Fibroblast of skin of right biceps (primary cell): ENCODE measurements at places on chromosomes 5 and 9.

- no peak for DNase-seq
Observed at GRCh38 chr5:56769875-56770604, 45.3 kb upstream of the MAP3K1 start.

- no peak for DNase-seq
Observed at GRCh38 chr9:137087409-137087925, 682 bp downstream of the MAN1B1 start.

GRCh38 chr9:72537011-72537545 is 15.7 kb downstream of the TMC1 start:
- DNase-seq: no peak

- DNase-seq: no peak
Observed at GRCh38 chr5:179485845-179486575, 64.3 kb upstream of the RUFY1 start.

DNA sequence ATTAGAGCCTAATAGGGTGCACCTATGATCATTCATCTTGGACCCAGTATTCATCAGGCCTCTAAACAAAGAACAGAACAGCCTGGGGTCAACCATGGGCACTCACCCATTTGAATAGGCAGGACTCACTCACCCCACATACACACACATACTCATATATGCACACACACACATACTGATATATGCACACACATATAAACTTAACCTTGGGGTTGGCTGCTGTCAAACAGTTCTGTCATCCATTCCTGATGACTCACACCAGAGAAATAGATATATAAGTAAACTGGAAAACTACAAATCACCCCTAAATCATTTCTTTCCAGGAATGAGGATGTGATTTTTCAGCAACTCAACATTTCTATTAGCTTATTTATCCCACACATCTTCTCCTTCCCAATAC is 51.3 kb downstream of the ARL15 start:
- peak; percentile 63 for DNase-seq

DNA sequence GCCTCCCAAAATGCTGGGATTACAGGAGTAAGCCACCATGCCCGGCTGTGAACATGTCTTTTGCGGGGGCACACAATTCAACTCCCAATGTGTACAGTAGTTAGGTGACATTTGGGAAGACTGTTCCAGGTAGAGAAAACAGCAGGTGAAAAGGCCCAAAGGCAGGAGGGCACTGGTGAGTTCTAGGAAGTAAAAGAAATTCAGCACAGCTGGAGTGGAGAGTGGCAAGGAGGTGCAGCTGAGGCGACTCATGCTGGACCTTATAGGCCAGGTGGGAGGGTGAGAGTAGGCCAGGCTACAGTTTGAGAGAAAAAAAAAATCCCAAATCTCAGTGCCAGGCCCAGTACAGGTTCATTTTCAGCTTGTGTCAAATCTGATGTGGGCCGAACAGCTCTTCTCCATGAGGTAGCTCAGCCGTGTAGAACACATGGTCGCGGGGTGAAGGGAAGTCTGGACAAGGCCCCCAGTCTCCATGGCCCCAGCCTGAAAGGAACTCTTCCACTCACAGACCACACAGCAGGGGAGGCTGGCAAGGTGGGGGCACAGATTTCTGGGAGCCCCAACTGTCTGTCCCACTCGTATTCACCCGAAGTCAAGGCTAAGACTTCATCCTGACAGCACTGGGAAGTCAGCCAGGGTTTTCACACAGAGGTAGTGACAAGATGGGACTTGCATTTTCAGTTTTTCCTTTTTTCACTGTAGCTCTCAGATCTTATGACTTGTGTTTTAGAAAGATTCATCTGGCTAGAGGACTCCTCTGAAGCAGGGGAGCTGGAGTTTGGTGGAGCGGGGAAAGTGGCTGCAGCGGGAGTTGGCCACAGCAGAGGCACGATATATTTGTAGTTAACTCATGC is 4.5 kb upstream of the HNRNPAB start:
- no peak for DNase-seq

DNA sequence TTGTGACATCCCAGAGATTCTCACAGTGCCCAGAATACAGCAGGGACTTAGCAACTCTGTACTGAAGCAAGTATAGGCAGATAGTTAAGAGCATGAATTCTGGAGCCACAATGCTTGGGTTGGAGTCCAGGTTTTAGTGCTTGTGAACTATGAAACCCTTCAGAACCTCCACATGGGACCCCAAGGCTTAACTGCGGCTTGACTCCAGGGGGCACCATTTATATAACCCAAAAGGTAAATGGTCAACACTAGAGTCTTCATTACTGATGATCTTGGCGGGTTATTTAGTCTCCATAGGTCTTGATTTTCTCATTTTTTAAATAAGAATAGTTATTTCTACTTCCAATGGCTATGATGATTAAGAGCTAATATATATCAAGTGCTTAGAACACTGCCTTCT is 390.3 kb downstream of the TAF11L14 start:
- DNase-seq: no peak

DNA sequence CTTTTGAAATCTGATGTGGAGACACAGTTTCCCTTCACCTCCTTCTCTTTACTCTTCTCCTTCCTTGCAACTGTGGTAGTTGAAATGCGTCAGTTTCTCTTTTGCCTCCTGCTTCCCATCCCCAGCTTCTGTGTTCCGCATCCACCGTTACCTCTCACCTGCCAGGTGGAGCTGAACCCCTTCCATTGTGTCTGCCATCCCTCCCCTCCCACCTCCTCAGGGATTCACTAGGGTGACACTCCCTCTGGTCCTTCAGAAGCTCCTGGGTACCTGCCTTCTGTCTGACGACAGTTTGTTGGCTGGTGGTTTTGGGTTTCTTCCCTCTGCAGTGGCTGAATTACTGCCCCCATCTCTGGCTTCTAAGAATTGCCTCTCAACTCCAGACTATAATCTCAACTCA is 132.1 kb downstream of the SLC24A2 start:
- no peak for DNase-seq

GRCh38 chr9:91150998-91151717 is 210.6 kb downstream of the AUH start:
- peak; percentile 96 for DNase-seq

- DNase-seq: no peak
Observed at GRCh38 chr5:92899611-92900010, 681.4 kb downstream of the NR2F1-AS1 start.

- peak; percentile 93 for DNase-seq
Observed at GRCh38 chr5:33343676-33344327, 97.0 kb upstream of the TARS1 start.

GRCh38 chr5:105931881-105932421 is 1738.8 kb downstream of the EFNA5 start:
- DNase-seq: peak; percentile 81

DNA sequence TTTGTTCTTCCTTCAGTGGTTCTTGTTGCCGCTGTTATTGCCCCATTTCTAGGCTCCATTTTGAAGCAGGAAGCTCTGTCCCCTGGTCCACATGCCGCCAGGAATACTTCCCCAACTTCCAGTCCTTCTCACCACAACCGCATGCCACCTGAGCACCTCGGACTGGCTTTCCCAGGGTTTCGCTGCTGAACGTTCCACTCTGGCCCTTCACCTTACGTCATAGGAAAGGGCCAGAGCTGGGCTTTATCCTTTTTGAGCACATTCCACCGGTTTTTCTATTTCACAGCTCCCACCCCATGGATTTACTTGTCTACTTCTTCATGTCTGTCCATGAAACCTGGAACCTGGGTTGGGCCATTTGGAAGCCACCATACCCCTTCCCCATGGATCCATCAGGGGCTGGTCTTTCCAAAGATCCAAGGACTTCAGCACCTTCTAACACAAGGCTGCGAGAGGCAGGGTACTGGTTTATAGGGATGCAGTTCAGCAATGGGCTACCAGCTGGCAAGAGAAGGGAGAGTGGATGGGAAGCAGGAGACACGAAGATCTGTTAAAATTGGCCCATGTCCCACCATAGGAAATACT is 557.4 kb downstream of the BNC2 start:
- no peak for DNase-seq

GRCh38 chr9:98150164-98150563 is 31.1 kb upstream of the TRIM14 start:
- no peak for DNase-seq

GRCh38 chr9:97983589-97984187 is 547 bp downstream of the ANP32B start:
- peak; percentile 53 for DNase-seq

- DNase-seq: no peak
Observed at GRCh38 chr9:135973277-135974219, 12.4 kb upstream of the UBAC1 start.

GRCh38 chr9:86909388-86909787 is 37.9 kb downstream of the GAS1 start:
- peak; percentile 62 for DNase-seq

DNA sequence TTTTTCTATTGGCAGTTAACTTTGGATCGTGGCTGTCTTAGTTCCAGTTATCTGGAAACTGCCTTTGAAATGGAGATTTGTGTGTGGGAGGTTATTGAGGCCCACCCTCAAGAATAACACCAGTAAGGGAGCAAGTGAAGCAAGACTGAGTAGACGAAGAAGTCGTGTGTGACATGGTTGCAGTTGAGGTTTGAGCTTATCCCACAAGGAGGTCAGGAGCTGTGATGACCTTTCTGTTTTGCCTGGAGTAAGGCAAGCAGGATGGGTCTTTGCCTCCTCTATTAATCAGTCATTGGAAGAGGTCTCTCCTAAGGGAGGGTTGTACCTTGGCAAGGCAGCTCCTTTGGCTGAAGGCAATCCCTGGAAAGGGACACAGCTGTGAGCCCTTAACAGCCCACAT is 49.6 kb upstream of the CTXN3 start:
- DNase-seq: no peak

GRCh38 chr5:150293091-150293941 is 3.7 kb upstream of the CAMK2A start:
- no peak for DNase-seq

- DNase-seq: peak; percentile 79
Observed at GRCh38 chr5:56838409-56839039, 23.2 kb downstream of the MAP3K1 start.

DNA sequence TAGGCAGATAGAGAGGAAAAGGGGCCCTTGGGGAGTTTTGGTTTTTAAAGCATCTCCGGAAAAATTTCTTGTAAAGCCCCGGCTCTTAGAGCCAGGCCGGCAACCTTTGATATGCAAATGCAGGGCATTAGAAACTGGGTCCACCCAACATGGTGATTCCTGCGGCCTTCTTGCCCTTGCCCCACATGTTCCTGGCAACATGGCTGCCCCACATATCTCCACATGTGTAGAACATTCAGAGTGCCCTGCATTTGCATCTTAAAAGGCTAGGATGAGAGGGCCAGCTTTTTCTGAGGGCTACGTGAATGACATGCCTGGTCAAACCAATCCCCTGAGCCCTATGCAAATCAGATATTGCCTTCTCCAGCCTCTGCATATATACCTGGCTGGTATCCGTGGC is 5.0 kb upstream of the SNAPC3 start:
- no peak for DNase-seq

GRCh38 chr9:116549061-116549664 is 137.9 kb upstream of the TRIM32 start:
- peak; percentile 96 for DNase-seq

DNA sequence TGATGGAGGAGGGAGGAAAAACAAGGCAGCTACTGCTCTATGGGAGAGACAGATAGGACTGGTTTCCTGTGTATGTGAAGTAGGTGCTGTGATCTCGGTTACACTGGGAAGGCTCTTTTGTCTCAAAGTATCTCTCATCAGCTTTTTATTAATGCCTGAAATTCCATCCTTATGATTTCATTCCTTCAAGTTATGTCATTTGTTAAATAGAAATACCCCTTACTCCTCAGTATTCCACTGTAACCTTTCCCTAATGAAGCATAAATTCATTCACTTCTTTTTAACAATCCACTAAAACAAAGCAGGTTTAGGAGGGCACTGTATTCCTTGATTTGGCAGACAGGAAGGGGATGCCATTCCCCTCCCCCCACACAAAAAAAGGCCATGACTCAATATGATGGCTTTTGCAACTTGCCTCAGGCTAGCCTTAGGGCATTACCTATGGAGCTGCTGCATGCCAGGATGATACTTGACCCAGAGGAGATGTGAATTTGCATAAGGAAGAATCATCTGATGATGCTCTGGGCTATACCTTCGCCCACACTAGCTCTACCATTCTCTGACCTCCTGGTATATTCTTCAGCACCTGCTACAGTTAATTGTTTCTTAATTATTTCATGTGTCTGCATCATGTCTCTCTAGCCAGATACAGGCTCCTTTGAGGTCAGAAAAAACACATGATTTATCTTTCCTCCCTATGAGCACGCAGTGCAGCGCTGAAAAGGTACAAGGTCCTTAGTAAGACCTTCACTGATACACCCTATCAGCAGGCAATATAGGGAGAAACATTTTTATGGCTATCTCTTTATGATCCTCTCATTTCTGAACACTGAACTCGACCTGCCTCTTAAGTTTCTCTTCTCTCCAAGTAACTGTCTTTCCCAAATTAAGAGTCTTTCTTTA is 26.3 kb downstream of the NR3C1 start:
- peak; percentile 79 for DNase-seq

DNA sequence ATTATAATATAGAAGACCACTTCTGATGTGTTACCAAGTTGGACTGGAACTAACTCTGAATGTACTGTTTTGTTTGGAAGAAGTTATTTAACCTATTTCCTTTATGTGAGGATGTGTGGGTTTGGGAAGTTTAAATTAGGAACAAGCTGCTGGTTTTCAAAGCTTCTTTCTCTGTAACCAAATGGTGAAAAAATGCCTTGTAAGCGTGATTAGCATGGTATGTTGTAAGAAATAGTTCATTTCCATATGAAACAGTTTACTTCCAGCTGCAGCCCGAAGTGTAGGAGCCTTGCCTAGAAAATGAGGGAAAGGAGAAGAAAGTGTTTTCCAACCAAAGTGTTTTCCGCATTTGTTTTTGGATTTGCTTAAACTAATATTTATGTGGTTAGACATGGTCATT is 36.0 kb downstream of the TTC1 start:
- no peak for DNase-seq

DNA sequence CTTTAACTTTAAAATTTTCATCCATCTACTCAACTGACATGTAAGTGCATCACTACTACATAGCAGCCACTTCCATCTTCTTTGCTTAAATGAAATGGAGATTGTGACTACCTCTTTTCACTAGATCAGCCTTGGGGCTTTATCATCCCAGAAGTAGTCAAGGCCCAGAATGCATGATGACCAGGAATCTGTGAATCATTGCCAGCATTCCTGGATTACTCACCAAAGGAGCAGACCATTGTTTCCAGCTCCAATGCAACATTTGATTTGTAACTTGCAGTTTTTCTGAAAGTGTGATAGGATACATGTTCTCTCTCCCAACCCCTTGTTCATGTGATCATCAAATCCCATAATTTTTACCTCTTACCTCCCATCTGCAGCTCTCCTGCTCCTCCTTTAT is 65.1 kb downstream of the PLPPR1 start:
- DNase-seq: peak; percentile 81

GRCh38 chr9:112507001-112507680 is 20.5 kb downstream of the KIAA1958 start:
- DNase-seq: no peak

DNA sequence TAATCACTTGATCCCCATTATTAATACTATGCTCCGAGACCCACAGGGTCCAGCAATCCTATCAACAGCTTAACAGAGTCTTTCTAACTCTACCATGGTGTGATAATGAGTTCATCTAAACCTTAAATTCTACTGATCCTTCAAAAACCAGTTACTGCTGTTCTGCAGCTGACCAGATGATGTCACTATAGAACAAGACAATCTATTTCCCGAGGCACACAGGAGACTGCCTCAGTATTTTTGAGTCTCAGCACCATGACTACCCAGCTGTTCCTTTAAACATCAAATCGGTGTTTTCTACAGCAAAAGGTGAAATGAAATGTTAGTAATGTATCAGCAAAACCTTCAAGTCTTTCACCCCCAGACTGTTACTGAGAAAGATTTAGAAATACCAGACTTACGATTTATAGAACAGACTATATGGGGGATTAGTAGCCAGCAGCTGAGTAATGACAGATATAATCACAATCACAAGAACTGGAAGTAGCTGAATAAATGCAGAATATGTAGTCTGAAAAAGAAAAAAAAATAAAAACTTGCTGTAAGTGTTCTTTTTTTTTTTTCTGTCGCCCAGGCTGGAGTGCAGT is 16.9 kb downstream of the DNAJC18 start:
- DNase-seq: peak; percentile 72
